ENCODE measurements at places on chromosomes 2 and 18.

DNA sequence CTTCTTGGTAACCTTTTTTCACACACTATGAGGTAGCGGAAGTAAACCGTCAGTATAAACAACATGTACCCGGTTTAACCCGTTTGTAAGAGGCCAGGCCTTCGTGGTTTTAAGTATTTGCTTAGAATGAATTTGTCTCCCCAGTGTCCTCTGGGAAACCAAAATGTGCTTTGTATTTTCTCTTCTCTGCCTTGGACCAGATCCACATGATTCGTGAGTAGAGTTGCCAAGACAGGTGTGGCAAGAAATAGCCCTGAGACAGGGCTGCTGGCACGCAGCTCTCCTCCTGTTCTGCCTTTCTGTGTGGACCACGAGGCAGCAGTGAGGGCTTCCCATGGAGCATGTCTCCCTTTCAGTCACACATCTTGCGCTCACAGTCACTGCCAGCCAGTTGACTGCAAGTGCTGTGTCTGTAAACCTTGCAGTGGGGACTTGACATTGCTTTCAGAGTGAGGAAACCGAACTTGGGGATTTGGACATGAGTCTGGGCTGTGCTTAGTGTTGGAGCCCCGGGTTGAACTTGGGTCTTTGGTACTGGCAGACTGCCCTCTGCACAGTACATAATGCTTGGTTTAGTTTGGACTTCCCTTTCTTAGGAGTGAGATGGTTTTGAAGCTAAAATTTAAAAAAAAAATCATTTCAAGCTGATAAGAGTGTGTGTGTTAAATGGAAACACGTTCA is 19.1 kb downstream of the BCL2L11 start:
- DNase-seq, result no peak

- no peak for DNase-seq
Observed at GRCh38 chr2:180015951-180016709, 9.0 kb upstream of the CWC22 start.

DNA sequence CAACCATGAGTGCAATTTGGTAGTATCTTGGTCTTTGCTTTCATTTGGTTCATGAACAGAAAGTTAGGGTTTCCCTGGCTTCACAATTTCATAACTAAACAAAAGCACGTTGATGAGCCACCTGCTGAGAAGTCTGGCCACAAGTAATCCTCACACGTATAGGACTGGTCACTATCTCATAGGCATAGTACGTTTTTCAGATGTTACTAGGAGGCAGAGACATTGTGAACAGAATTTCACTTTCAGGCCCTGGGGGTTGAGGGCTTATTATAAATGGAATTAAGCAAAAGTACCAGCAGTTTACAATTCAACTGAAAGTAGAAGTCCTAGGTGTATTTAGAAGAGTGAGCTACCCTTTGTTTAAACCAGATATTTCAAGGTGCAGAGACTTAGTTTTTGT is 277.1 kb downstream of the ALPK2 start:
- no peak for DNase-seq

GRCh38 chr2:102446936-102447335 is 24.0 kb downstream of the IL18RAP start:
- no peak for DNase-seq

GRCh38 chr18:59736061-59736460 is 38.8 kb upstream of the CCBE1 start:
- no peak for DNase-seq

Measured in NAMALWA (cell line).